ENCODE measurements at places on chromosomes 5 and 9.

DNA sequence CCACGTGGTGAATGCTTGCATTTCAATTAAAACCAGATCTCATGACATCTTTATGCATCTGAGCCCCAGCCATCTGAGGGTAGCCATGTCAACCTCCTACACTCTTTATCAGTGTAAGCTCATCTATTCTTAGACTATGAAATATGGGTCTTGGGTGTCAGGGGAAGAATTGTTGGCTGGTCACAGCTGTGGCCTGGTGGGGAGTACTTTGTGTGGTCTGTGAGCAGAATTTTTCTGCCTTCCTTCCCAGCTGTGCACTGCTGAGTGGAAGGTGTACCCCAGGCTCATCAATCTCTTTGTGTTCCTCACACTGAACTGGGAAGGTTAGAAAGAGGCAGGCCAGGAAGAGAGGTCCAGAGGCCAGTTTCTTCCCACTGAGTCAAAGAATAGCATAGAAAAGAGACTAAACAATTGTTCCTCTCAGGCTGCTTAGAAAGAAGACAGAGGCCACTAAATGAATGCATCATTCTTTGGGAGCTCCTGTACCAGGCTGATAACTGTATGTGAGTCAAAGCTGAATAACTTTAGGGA is 202.7 kb upstream of the RGMB start:
- peak; percentile 91 for DNase-seq

- peak; percentile 68 for DNase-seq
Measured at GRCh38 chr9:36136272-36136893, at the start of gene GLIPR2. Gene GLIPR2 (plus strand): TSS chr9:36136733. CDS start chr9:36136779, 46 bp downstream.

DNA sequence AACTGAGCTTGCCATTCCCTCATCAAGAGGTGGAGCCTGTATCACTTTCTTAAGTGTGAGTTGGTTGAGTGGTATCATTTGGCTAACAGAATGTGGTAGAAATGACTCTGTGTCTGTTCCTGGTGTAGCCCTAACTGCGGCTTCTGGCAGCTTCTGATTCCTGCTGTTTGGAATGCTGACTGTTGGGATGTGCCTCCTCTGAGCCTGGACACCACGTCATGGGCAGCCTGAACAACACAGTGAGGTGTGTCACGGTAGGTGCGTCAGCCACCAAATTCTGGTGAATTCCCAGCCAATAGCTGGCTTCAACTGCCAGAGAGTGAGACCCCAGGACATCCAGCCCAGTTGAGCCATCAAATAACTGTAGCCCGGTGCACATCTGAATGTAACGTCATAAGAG is 6.1 kb upstream of the C9orf152 start:
- no peak for DNase-seq

DNA sequence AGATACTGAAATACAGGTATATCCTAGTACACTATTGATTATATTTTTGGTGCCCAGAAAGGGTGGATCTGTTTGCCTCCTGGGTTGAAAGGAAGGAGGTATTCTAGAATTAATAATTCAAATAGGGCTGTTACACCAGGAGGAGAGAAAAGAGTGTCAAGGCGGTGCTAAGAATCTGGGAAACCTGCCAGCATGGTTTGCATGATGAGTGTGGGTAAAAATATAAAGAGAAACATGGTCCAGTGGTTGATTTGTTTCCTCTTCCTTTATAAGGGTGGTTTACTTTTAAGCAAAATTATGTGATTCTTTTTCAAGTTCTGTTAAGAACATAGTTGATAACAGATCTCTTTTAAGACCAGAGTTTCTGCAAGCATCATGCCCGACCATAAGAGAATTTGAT is 69.4 kb upstream of the NFIB start:
- DNase-seq = peak; percentile 66

DNA sequence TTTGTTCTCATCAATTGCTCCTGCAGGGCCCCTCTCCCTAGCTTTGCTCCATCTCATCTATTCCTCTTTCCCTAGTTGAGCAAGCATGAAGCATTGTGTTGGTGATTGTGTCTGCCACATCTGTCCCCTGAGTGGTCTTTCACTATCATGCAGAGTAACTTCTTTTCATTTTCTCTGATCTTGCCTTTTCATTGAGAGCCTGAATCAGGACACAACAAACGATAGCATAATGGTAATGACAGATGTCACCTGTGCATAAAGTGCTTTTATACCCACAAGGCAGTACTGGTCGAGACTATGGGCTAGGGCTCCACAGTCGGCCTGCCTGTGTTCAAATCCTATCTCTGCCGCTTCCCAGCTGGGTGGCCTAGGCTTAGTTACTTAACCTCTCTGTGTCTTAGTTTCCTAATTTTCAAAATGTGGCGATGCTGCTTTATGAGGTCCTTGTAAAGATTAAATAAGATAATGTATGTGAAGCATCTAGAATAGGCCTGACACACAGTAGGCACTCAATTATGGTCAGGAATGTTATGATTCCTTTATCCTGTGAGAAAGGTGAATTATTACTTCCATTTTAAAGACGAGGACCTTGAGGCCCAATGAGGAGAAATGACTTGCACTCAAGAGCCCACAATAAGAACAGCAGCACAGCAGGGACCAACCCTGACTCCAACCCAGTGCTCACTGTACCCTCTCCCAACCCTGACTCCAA is 137.1 kb upstream of the ZNF618 start:
- DNase-seq = no peak

DNA sequence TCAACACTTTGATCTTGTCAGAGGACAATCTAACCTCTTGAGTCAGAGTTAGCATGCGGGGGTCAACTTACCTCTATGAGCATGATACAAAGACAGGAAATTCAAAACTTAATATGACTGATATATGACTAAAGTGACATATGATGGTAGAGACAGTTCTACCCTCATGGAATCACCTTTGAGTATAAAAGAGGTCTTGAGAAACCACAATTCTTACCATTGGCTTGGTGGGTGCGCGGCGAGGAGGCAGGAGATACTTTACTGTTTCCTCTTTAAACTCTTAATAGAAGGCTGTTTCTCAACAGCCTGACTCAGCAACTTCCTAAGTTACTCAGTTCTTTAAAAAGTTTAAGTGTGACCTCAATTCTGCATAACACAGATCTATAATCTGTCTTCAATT is 372.8 kb downstream of the KIAA0825 start:
- peak; percentile 49 for DNase-seq

GRCh38 chr9:110089681-110090370 is 118.1 kb downstream of the C9orf152 start:
- no peak for DNase-seq

GRCh38 chr9:11742471-11742870 is 950.7 kb upstream of the TYRP1 start:
- DNase-seq = no peak

DNA sequence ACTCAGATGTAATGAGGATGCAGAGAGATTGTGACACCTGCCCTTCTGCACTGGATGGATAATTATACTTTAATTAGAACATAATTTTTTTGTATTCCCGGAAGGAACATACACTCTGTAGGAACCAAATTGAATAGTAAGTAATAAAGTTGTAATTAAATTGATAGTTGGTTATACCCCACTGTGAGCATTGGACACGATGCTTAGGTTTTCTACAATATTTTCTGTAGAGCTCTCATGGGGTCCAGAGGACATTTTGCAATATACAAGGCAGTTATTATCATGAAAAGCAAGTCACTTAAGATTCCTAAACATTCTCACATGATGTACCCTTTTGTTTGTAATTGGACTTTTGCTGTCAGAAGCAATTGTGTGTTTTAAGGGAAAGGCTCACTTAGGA is 63.4 kb downstream of the DIRAS2 start:
- no peak for DNase-seq

- DNase-seq = peak; percentile 59
Measured at GRCh38 chr9:89850631-89851325, 246.0 kb downstream of the GADD45G start.

DNA sequence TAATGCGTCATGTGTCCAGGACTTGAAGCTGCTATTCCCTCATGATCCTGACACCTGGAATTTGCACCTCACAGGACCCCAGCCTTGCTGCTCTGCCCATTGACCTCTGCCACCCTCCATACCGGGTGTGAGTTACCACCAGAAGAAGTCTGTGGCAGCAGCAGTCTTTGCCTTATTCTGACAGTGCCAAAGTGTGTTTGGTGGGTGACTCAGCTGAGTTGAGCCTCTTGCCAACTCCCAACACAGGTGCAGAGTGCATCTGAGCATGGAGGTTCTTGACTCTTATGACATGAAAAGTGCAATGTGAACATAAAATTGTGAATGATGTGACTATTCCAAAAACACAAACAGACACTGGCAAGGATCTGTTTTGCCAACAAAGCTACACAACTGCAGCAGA is 1166.5 kb upstream of the CDH18 start:
- peak; percentile 31 for DNase-seq

- DNase-seq = peak; percentile 83
Measured at GRCh38 chr9:110048403-110048975, 159.5 kb downstream of the C9orf152 start.

DNA sequence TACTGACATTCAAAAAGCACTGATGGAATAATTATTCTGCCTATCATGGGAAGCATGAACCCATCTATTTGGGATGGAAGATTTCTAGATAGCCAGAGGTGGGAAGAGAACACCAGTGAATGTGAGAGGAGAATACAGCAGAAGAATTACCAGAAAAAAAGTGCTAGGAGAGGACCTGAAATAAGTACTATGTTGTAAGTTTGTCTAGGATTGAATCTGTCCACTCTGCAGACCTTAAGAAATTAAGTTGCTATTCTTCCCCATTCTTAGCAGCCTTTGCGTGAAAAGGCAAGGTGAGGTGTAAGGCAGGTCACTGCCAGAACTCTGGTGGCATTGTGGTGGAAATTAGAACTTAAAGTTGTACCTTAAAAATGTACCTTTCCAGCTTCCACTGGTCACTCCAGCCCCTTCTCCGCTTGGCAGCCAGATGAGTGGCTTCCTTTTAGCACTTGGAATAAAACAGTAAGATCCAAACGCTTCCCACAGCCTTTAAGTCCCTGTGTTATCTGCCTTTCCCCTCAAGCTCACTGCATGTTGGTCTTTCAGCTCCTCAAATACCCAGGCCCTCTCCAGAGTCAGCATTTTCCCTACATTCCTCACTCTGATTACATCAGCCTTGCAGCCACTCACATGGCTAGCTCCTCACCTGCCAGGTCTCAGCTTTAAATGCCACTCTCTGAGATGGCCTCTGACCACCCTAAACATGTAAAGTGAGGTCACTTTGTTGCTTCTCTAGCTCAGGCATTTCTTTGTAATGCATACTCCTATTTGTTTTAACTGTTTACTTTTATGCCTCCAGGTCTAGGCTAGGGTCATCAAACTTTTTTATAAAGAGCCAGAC is 253.0 kb downstream of the EPB41L4A start:
- no peak for DNase-seq

DNA sequence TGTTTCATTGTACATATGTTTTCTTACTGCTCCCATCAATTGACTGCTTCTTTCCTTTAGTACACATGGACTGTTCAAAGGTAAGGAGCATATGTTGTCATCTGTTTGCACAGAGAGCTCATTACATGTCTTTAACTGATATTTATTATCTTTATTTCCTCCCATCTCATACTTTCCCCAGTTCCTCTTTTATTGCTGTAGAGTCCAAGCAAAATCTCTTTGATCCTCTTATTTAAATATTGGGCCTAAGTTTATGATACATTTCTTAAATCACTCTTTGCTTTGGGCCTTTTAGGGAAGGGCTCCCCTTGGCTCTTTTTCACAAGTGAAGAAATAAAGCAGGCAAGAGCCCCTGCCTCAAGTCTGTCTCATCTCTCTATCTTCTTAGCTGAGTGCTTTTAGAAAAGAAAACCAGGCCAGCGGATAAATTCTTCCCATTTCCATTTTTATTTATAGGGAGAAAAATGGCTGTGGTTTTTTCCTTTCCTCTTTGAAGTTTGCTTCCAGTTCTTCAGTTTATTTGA is 152.4 kb downstream of the DOCK2 start:
- no peak for DNase-seq

GRCh38 chr5:100790170-100790665 is 112.9 kb downstream of the ST8SIA4 start:
- DNase-seq = no peak

DNA sequence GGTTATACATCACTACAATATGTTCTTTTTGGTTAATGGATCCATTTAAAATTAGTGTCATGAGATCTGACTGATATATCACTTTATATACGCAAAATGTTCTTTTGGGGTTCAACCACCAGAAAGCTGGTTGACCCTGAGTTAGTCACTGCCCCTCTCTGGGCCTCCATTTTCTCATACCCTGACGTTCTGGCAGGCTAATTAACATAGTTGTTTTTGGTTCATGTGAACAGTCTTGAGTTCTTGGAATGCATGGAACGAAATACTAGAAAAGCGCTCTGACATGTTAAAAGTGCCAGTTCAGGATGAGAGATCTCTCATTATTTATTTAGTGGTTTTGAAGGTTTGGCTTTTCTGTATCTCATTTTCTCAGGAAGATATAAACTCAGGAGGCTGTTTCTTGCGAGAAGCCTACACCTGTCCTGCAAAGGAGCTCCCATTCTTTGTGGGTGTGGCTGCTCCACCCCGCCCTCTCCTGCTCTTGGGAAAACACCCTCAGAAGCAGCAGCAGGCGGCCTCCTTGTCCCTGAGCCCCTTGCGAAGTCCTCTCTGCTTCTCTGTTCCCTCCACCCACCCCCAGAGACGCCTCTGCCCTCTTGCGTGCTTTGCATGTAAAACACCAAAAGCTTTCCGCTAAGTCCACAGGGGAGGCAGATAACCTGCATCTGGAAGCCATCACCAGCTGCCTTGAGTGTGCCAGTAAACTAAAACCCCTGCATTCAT is 302.4 kb upstream of the PANK3 start:
- no peak for DNase-seq

DNA sequence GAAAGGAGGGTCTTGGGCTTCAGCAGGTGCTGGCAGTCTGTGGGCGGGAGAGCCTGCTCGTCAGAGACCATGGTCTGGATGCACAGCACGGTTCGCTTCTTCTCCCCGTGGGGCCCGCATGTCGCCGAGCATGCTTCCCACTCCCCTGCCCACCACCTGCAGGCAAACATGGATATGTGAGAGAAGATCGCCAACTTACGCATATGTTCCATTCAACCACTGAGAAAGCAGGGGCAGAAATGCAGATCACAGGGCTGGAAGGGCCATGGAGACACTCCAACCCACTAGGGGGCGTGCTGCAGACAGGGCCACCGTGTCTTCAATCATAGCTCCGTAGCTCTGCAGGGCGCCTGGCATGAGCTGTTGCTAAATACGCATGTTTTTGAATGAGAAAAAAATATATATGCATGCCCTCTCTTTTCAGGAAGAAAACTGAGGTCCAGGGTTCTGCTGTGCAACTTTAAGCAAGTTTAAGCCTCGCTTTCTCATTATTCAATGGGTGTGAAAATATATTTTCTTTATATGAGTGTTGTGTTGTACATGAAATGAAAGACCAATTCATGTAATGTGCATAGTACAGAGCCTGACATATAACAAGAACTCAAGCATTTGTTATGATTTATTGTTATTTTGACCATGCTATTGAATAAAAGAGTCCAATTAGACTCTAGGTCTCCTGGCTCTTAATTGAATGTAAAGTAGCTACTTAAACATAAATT is 148.0 kb downstream of the TARS1 start:
- no peak for DNase-seq

Measured in fibroblast of lung (primary cell).